ENCODE measurements at places on chromosomes 1 and 21.

- H3K27ac ChIP-seq, result no peak overlapping the region
- peaks cover 30% of the 10 kb centered on the region for H3K4me1 ChIP-seq
- H3K36me3 ChIP-seq, result no peaks in the 10 kb centered on the region
These were observed 210.1 kb downstream of the FGGY start for GRCh38 chr1:59506952-59507351.

GRCh38 chr1:1284221-1285101 lies 4.2 kb downstream of the SCNN1D start:
- H3K4me1 ChIP-seq, result peaks cover 14% of the 10 kb centered on the region
- no peak overlapping the region for H3K4me3 ChIP-seq
- no peak overlapping the region for H3K27ac ChIP-seq
- H3K36me3 ChIP-seq, result no peaks in the 10 kb centered on the region
- DNase-seq, result no peak
- peaks cover 8% of the 10 kb centered on the region for H3K27me3 ChIP-seq

- H3K27me3 ChIP-seq, result no peaks in the 10 kb centered on the region
- no peaks in the 10 kb centered on the region for H3K36me3 ChIP-seq
These were observed 543.5 kb downstream of the PTPRC start for GRCh38 chr1:199182186-199182843.

- no peaks in the 10 kb centered on the region for H3K4me1 ChIP-seq
- H3K27ac ChIP-seq, result no peak overlapping the region
- H3K36me3 ChIP-seq, result no peaks in the 10 kb centered on the region
- no peaks in the 10 kb centered on the region for H3K27me3 ChIP-seq
- no peak for DNase-seq
- no peak overlapping the region for H3K4me3 ChIP-seq
These were observed 22.8 kb upstream of the CRNN start for GRCh38 chr1:152436593-152437496.

- DNase-seq, result no peak
- H3K4me1 ChIP-seq, result no peaks in the 10 kb centered on the region
- H3K36me3 ChIP-seq, result no peaks in the 10 kb centered on the region
- H3K27me3 ChIP-seq, result no peaks in the 10 kb centered on the region
- H3K27ac ChIP-seq, result no peak overlapping the region
- H3K4me3 ChIP-seq, result no peak overlapping the region
These were observed 11.3 kb upstream of the DIPK1A start for GRCh38 chr1:92972409-92973129.

DNA sequence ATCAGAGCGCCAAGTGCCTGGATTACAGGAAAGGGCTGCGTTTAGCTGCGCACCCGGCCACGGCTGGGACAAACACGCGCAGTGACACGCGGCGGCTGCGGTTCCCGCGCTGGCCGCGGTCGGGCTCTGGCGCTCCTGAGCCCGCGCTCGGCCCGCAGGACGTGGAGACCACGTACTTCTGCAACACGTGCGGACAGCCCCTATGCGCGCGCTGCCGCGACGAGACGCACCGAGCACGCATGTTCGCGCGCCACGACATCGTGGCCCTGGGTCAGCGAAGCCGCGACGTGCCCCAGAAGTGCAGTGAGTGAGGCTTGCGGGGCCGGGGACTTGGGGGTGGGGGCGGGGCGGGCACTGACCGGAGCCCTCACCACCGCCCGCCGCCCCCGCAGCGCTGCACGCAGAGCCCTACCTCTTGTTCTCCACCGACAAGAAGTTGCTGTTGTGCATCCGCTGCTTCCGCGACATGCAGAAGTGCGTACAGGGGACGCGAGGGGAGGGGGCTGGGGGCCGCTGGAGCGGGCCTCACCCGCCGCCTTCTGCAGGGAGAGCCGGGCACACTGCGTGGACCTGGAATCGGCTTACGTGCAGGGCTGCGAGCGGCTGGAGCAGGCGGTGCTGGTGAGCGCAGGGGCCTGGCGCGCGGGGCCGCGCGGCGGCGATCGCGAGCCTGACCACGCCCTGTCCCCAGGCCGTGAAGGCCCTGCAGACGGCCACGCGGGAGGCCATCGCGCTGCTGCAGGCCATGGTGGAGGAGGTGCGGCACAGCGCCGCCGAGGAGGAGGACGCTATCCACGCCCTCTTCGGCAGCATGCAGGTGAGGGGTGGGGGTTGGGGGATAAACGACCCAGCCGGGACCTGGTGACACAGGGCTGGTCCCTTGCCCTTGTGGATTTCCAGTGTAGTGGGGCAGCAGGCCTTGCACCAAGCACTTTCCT lies 3.1 kb downstream of the RNF207 start:
- H3K4me3 ChIP-seq, result no peak overlapping the region
- H3K4me1 ChIP-seq, result peaks cover 49% of the 10 kb centered on the region
- no peak overlapping the region for H3K27ac ChIP-seq
- H3K36me3 ChIP-seq, result no peaks in the 10 kb centered on the region

DNA sequence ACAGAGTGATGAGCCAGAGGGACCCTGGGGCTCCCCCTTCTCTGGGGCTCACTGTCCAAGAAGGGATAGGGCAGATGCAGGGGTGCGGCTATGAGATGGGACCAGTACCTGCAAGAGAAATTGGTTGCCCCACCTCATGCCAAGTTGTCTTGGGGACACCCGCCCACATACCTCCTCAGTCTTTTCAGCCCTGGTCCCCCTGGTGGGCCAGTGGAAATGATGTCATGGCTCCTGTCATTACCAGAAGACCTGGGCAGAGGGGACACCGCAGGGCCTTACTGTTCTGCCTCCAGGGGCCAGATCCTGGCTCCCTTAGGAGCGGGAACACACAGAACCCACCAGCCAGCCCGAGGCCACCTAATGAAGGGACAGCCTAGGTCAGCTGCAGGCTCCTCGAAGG lies 63.2 kb downstream of the CDK18 start:
- no peak overlapping the region for H3K27ac ChIP-seq
- H3K4me3 ChIP-seq, result no peak overlapping the region
- no peak for DNase-seq
- H3K4me1 ChIP-seq, result peaks cover 18% of the 10 kb centered on the region

- no peak overlapping the region for H3K27ac ChIP-seq
- no peaks in the 10 kb centered on the region for H3K27me3 ChIP-seq
- no peak overlapping the region for H3K4me3 ChIP-seq
These were observed 42.7 kb downstream of the RHOU start for GRCh38 chr1:228778026-228778425.

DNA sequence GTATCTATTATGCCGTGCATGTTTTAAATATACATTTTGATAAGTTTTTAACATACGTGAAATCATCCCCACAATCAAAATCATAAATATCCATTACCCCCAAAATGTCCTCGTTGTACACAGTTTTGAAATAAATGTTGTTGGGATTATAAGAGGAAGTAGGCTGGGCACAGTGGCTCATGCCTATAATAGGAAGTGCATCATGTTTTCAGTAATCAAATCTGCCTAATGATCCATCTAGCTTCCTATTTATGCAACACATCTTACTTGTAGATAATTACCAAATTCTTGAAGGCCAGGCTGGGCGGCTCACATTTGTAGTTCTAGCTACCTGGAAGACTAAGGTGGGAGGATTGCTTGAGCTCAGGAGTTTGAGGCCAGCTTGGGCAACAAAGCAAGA lies 15.0 kb upstream of the IFNGR2 start:
- no peaks in the 10 kb centered on the region for H3K27me3 ChIP-seq
- no peak for DNase-seq
- H3K4me3 ChIP-seq, result no peak overlapping the region
- no peaks in the 10 kb centered on the region for H3K36me3 ChIP-seq
- H3K4me1 ChIP-seq, result peaks cover 7% of the 10 kb centered on the region

Data from body of pancreas (tissue), 4 donors.